SHP77 treated with DMSO at 0.1 percent for 48 hours (cell line): ENCODE measurements at places on chromosomes 6 and 20.

GRCh38 chr6:139586273-139586672 is 211.8 kb upstream of the CITED2 start:
- no peak for DNase-seq

DNA sequence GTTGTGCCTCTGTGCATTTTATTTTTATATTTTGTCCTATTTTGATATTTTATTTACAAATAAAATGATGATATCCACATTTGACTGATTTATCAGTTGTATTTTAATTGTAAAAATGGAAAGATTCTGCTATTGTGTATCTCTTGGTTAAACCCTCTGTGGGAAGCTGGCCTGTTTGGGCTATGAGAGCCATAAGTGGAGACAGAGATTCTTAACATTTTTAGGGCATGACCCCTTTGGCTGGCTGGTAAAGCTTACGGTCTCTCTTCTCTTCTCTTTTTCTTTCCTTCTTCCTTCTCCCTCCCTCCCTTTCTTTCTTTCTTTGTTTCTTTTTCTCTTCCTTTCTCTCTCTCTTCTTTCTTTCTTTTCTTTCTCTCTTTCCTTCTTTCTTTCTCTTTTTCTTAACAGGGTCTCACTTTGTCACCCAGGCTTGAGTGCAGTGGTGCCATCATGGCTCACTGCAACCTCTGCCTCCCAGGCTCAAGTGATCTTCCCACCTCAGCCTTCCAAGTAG is 172.3 kb upstream of the CDYL start:
- DNase-seq, result no peak

DNA sequence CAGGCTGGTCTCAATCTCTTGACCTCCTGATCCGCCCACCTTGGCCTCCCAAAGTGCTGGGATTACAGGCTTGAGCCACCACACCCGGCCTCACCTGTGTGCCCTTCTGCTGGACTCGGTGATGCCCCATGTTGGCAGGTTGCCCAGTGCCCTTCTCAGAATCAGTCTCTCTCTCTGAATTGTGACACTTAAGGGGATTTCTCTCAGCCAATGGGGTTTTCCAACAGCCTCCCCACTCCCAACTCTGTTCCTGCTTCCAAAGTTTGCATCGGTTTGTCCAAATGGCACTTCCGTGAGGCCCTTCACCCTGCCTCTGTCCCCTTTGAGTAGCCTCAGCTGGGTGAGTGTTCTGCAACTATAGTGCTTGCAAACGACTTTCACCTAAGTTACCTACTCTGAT is 3.1 kb upstream of the MRPS10 start:
- no peak for DNase-seq

- DNase-seq, result no peak
These were observed 174.5 kb upstream of the MOCS1 start for GRCh38 chr6:40108736-40109135.

- DNase-seq, result no peak
These were observed 314.1 kb upstream of the SGK1 start for GRCh38 chr6:134632024-134632423.

- DNase-seq, result no peak
These were observed 14.1 kb downstream of the ANKRD60 start for GRCh38 chr20:58214310-58214709.

DNA sequence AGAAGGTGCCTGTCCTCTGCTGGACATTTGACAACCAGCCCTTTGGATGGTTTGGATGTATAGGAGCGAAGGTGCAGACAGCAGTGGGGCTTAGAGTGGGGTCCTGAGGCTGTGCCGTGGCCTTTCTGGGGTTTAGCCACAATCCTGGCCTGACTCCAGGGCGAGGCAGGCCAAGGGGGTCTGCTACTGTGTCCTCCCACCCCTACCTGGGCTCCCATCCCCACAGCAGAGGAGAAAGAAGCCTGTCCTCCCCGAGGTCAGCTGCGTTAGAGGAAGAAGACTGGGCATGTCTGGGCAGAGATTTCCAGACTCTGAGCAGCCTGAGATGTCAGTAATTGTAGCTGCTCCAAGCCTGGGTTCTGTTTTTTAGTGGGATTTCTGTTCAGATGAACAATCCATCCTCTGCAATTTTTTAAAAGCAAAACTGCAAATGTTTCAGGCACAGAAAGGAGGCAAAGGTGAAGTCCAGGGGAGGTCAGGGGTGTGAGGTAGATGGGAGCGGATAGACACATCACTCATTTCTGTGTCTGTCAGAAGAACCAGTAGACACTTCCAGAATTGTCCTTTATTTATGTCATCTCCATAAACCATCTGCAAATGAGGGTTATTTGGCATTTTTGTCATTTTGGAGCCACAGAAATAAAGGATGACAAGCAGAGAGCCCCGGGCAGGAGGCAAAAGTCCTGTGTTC is 1.3 kb upstream of the CDKN1A start:
- DNase-seq, result no peak

DNA sequence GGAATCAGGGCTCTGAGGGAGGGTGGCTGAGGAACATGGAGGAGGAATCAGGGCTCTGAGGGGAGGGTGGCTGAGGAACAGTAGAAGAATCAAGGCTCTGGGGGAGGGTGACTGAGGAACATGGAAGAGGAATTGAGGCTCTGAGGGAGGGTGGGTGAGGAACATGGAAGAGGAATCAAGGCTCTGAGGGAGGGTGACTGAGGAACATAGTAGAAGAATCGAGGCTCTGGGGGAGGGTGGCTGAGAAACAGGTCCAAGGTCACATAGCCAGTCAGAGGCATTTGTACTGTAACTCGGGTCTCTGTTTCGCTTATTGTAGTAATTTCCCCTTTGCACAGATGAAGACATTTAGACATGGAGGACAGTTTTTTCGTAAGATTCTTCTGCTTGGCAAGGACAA is 164.8 kb downstream of the SOBP start:
- DNase-seq, result no peak

GRCh38 chr20:49398401-49399144 is 83.9 kb downstream of the KCNB1 start:
- no peak for DNase-seq

DNA sequence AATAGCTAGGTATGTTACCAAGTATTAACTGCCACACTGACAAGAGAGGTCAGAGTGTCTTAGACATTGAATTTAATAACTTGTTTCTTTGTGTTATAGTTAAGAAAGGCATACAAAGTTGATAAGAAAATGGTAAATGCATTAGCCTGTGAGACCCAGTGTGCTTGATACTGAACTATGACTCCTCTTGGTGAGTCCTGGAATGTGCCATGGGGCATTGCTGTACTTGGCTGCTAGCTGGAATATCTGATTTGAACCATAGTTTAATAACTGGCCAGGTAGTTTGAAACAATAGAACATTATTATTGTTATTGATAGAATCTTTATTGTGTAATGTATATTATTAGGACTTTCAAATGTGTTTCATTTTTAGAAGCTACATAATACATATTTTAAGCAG is 70.0 kb downstream of the ZFAND3 start:
- no peak for DNase-seq
